ENCODE measurements at places on chromosomes 12 and 14. TPM values are rescaled to one million over a fixed set of nuclear protein-coding genes. Genes with fewer than 3 reads are reported as not detected.

GRCh38 chr14:32706721-32707519 lies 231.8 kb upstream of the NPAS3 start:
- DNase-seq: no peak
- H3K27ac ChIP-seq: peak overlapping the region; percentile 29
- no peaks in the 10 kb centered on the region for H3K36me3 ChIP-seq

- H3K36me3 ChIP-seq: no peaks in the 10 kb centered on the region
- no peaks in the 10 kb centered on the region for H3K4me1 ChIP-seq
Measured at GRCh38 chr14:65880507-65880906, 468.0 kb downstream of the FUT8 start.

SLCO1B1 gene
- polyA plus RNA-seq: not detected

CEP83 gene
- polyA plus RNA-seq: 4.4 TPM

GRCh38 chr12:131852551-131853299 lies 24.5 kb downstream of the MMP17 start:
- H3K4me1 ChIP-seq: no peaks in the 10 kb centered on the region
- no peak for DNase-seq

DNA sequence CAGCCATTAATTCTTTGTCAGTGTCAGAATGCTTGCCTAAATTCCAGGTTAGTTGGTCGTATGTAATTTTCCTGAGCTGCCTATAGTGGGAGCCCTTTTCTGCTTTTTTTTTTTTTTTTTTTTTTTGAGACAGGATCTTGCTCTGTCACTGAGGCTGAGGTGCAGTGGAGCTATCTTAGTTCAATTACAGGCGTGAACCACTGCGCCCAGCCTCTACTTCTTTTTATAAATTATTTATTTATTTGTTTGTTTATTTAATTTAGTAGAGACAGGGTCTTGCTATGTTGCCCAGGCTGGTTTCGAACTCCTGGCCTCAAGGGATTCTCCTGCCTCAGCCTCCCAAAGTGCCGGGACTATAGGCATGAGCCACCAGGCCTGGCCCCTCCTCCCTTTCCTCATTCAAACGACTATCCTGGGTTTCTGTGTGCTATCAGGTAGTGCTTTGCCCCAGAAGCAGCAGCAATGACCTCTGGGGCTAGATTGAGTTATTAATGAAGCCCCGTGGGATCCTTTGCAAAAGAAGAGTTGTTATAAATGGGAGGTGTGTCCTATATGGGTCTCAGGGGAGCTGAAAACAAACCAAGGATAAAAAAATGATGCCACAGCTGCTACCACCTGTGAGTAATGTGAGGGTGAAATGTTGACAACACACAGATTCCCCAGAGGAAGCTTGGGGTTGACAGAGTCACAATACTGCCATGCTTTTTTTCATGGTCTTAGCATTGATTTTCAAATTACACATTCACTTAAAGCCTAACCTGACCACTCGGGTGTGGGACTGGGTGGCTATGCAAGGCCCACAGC lies 34.6 kb upstream of the NFKBIA start:
- no peaks in the 10 kb centered on the region for H3K36me3 ChIP-seq
- H3K4me3 ChIP-seq: no peak overlapping the region
- H3K27ac ChIP-seq: no peak overlapping the region
- DNase-seq: no peak
- no peaks in the 10 kb centered on the region for H3K4me1 ChIP-seq

GALNT8 gene
- polyA plus RNA-seq: 2.8 TPM

- no peak overlapping the region for H3K4me3 ChIP-seq
- no peaks in the 10 kb centered on the region for H3K27me3 ChIP-seq
- H3K27ac ChIP-seq: no peak overlapping the region
- DNase-seq: no peak
- no peaks in the 10 kb centered on the region for H3K36me3 ChIP-seq
Measured at GRCh38 chr12:96403870-96404269, 3.6 kb upstream of the CDK17 start.

CMTM5 gene
- 1.2 TPM for polyA plus RNA-seq

MUCL1 gene
- 0.36 TPM for polyA plus RNA-seq

DNA sequence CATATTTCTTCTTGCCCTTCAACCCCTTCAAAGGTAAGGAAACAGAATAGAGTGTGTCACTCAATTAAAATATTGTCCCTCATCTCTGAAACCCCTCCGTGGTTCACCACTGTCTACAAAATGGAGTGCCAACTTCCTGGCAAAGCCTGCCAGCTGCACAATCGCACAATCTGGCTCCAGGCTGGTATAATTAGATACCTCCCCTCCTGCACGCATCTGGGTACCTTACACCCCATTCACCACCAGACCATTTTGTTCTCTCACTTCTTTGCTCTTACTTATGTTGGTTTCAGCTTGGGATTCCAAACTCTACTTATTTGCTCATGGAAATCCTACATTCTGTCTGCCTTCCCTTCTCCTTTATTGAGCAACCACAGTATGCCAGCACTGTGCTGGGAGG lies 314.9 kb downstream of the NUAK1 start:
- H3K36me3 ChIP-seq: no peaks in the 10 kb centered on the region
- DNase-seq: no peak
- H3K27ac ChIP-seq: no peak overlapping the region

PTHLH gene
- 0.55 TPM for polyA plus RNA-seq

KRT82 gene
- not detected for polyA plus RNA-seq

- H3K27ac ChIP-seq: no peak overlapping the region
- H3K4me1 ChIP-seq: no peaks in the 10 kb centered on the region
- H3K4me3 ChIP-seq: no peak overlapping the region
- DNase-seq: no peak
- no peaks in the 10 kb centered on the region for H3K27me3 ChIP-seq
Measured at GRCh38 chr12:25323581-25323982, 72.9 kb upstream of the KRAS start.

GRCh38 chr12:78559416-78559815 lies 305.2 kb upstream of the SYT1 start:
- no peak overlapping the region for H3K27ac ChIP-seq
- no peak for DNase-seq

DNA sequence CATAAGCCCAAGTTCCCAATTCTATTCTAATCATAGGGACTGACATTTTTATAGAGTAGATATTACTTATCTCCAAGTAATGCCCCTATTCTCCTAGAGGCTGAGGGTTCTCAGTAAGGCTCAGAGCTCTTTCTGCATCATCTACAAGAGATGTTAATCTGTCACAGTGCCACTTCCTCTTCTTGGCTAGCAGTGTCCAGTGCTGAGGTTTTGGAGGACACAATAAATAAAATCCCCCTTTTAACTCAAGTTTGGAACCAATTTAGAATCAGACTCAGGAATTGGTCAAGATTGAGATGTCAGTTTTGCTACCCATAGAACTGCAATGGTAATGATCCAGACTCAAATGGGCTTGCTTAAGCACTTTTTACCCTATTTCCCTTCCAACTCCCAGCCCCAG lies 154.1 kb upstream of the ARID2 start:
- no peaks in the 10 kb centered on the region for H3K4me1 ChIP-seq
- H3K27ac ChIP-seq: no peak overlapping the region
- H3K36me3 ChIP-seq: no peaks in the 10 kb centered on the region
- no peak for DNase-seq

GRCh38 chr12:1741154-1741949 lies 50.5 kb downstream of the ADIPOR2 start:
- H3K4me1 ChIP-seq: no peaks in the 10 kb centered on the region
- DNase-seq: no peak
- H3K27ac ChIP-seq: no peak overlapping the region
- no peaks in the 10 kb centered on the region for H3K36me3 ChIP-seq

POLR3B gene
- 1.8 TPM for polyA plus RNA-seq

FICD gene
- 2.9 TPM for polyA plus RNA-seq

ARHGAP9 gene
- 4.9 TPM for polyA plus RNA-seq

ADGRD1 gene
- polyA plus RNA-seq: 3.8 TPM

TMCC3 gene
- 18.0 TPM for polyA plus RNA-seq

LBHD2 gene
- polyA plus RNA-seq: 0.17 TPM

GRCh38 chr14:75497191-75497590 lies 25.1 kb upstream of the BATF start:
- H3K36me3 ChIP-seq: no peaks in the 10 kb centered on the region
- no peak for DNase-seq
- no peak overlapping the region for H3K27ac ChIP-seq
- no peaks in the 10 kb centered on the region for H3K27me3 ChIP-seq

GRCh38 chr12:114676142-114676741 lies 7.7 kb downstream of the TBX3 start:
- H3K36me3 ChIP-seq: no peaks in the 10 kb centered on the region
- no peak overlapping the region for H3K27ac ChIP-seq
- no peaks in the 10 kb centered on the region for H3K4me1 ChIP-seq
- no peaks in the 10 kb centered on the region for H3K27me3 ChIP-seq
- no peak overlapping the region for H3K4me3 ChIP-seq

DNA sequence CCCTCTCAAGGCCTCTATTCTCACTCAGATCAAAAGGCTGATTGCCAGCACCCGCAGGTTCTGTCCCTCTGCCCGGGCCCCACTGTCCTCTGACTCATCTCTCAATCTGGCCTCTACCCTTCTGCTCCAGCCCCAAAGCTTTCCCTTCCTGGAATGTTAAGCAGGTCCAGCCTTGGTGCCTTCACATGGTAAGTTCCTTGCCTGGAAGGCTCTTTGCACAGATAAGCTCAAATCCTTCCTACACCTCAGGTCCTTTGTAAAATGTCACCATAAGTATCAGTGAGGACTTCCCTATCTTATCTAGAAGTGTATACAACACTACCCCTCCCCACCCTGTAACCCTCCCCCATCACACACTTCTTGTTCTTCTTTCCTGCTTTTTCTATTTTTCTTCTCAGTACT lies 22.2 kb downstream of the LPCAT3 start:
- no peak overlapping the region for H3K27ac ChIP-seq
- H3K4me3 ChIP-seq: no peak overlapping the region
- H3K36me3 ChIP-seq: peaks cover 23% of the 10 kb centered on the region
- no peaks in the 10 kb centered on the region for H3K27me3 ChIP-seq
- DNase-seq: no peak

- DNase-seq: peak; percentile 94
- no peaks in the 10 kb centered on the region for H3K27me3 ChIP-seq
- peak overlapping the region; percentile 82 for H3K27ac ChIP-seq
- H3K4me1 ChIP-seq: peaks cover 30% of the 10 kb centered on the region
- no peaks in the 10 kb centered on the region for H3K36me3 ChIP-seq
- no peak overlapping the region for H3K4me3 ChIP-seq
Measured at GRCh38 chr12:124621296-124621660, 53.9 kb upstream of the NCOR2 start.

DNA sequence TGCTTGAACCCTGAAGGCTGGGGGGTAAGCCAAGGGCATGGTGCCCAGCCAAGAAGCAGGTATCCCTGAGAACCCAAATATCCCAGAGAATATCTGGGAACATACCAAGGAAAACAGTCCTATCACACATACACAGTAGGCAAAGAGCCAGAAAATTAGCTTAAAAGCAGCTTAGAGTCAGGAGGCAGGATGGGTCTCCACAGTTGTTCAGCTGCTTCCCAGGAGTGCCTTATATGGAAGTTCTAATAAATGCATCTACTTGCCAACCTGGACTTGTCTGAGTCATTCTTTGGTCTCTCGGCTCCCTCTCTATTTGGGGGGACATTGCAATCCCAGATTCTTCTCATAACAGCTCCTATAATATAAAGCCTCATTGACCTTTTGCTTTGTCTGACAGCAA lies 9.0 kb upstream of the GPR135 start:
- H3K27me3 ChIP-seq: no peaks in the 10 kb centered on the region
- H3K4me3 ChIP-seq: no peak overlapping the region
- peaks cover 9% of the 10 kb centered on the region for H3K36me3 ChIP-seq
- H3K4me1 ChIP-seq: peaks cover 12% of the 10 kb centered on the region
- no peak for DNase-seq

DNA sequence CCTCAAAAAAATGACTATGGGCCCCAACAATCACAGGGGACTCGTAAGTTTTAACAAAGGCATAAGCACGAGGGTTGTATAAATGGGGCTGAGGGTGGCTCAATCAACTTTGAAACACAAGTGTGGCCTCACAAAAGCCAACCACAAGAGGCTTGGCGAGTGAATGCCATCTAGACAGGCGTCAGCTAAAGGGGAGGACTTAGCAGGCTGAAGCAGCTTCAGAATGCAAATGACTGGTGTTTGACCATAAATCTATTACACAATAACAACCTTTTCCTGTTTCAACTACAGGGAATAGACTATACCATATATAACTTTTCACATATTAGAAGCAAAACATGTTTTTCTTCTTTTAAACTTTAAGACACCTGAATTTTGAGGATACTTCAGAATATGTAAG lies 777.9 kb downstream of the FSCB start:
- H3K4me3 ChIP-seq: no peak overlapping the region
- no peaks in the 10 kb centered on the region for H3K27me3 ChIP-seq
- no peak for DNase-seq
- no peaks in the 10 kb centered on the region for H3K4me1 ChIP-seq
- H3K36me3 ChIP-seq: no peaks in the 10 kb centered on the region

OR4E2 gene
- not detected for polyA plus RNA-seq

- no peak overlapping the region for H3K4me3 ChIP-seq
- DNase-seq: no peak
- H3K27ac ChIP-seq: no peak overlapping the region
Measured at GRCh38 chr12:49546481-49546880, 7.7 kb downstream of the KCNH3 start.

DNA sequence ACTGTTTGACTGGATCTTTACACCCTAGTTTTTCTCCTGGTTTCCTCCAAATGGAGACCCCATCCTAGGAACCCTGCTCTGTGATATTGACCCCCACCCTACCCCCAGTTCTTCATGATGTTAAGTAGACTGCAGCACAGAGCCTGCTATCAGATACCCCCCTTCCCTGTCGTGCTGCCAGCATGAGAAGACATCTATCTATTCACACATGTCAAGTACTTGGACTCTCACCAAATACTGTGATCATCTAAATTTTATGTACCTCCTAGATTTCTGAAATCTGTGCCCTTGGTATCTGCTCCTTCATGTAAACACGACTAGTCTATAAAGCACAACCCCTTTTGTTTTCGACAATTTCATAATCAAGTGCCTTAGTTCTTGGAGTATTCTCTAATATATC lies 38.9 kb downstream of the FERMT2 start:
- H3K27me3 ChIP-seq: no peaks in the 10 kb centered on the region
- H3K27ac ChIP-seq: peak overlapping the region; percentile 21
- H3K4me1 ChIP-seq: peaks cover 69% of the 10 kb centered on the region
- H3K4me3 ChIP-seq: no peak overlapping the region

DNA sequence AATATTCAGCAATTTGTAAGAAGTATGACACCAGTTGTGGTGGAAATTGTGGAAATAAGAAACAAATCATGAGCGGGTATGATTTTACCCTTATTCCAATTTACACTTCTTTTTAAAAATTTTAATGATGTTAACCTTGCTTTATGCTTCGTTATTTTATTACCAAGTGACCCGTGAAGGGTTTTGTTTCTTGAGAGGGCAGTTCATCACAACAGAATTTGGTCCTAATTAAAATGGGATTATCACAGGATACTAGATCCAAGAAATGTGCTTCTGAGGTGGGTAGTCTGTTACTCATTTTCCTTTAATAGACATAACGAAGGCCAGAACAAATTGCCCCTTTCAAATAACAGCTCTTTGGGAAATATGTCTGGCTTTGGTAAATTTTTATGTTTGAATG lies 25.5 kb upstream of the RASSF8 start:
- H3K4me1 ChIP-seq: no peaks in the 10 kb centered on the region
- H3K36me3 ChIP-seq: no peaks in the 10 kb centered on the region
- H3K27ac ChIP-seq: no peak overlapping the region
- no peak for DNase-seq

EFS gene
- 3.0 TPM for polyA plus RNA-seq

Measured in sigmoid colon (tissue), 7 donors.